ENCODE measurements at places on chromosomes 5 and 9.

GRCh38 chr9:5488221-5489008 is 21.9 kb upstream of the PDCD1LG2 start:
- no peak for DNase-seq

DNA sequence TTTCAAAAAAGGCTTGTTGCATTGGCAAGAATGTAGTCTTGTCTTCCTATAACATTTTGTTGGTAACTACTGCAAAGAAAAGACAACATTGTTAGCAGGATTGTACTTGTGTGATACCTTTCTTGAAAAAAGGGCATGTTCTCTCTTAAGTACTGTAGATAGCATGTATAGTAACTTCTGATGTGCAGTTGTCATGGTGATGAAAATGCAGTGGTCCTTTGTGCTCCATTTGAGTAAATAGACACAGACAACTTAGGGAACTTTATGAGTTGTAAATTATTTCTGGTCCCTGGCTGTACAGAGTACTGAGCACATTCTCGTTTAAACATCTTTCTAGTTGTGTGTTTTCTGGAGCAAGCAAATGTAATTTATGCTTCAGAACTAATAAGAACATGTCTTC is 103.3 kb downstream of the CD180 start:
- DNase-seq: no peak

- DNase-seq: no peak
Observed at GRCh38 chr5:107478068-107478641, 192.6 kb downstream of the EFNA5 start.

DNA sequence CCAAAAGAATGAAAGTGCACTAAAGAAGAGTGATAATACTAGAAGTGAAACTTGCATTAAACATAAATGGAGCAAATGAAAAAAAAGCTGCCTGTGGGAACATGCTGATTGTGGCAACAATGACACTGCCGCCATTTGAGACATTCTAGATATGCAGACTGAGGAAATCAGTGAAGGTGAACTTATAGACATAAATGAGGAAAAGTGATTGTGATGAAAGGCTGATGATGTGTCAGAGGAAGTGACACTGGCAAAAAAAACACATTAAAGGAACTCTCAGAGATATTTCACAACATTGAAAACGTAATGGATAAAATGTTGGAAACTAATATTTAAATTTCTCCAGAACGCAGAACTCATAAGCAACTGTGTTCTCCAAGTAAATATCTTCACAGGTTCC is 1.2 kb downstream of the ERCC8 start:
- DNase-seq: no peak

- DNase-seq: no peak
Observed at GRCh38 chr5:151225475-151225874, 1.6 kb upstream of the CCDC69 start.

GRCh38 chr5:156529892-156530291 is 202.9 kb downstream of the SGCD start:
- no peak for DNase-seq

DNA sequence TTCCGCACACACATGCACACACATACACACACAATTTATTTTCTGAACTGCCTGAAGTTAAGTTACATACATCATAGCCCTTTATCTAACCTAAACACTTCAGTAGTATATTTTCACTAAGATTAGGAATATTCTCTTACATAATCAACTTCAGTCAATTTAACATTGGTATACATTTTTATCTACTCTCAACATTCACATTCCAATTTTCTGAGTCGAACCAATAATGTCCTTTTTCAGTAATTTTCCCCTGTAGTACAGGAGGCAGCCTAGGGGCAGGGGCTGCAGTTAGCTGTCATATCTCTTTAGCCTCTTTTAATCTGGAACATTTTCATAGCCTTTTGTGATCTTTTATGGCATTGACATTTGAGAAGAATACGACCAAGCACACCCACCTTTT is 150.1 kb downstream of the DAB2IP start:
- DNase-seq: no peak

All from stimulated activated CD4-positive, alpha-beta T cell treated with anti-CD3 and anti-CD28 coated beads, Interleukin-15, amount 100 ng/mL, for 48 hours (primary cell).